Dermis lymphatic vessel endothelial cell (primary cell): ENCODE measurements at places on chromosomes 4 and X. TPM values are rescaled to one million over a fixed set of nuclear protein-coding genes. Genes with fewer than 3 reads are reported as not detected.

PGAM4 gene
- total RNA-seq, result 0.11 TPM in 1 of 2 replicates, not detected in the other

ARHGAP10 gene
- 8.9 and 9.7 TPM in 2 replicates for total RNA-seq

GJB1 gene
- total RNA-seq, result not detected in 2 replicates

FGA gene
- not detected in 2 replicates for total RNA-seq

PCSK1N gene
- 0.09 and 0.11 TPM in 2 replicates for total RNA-seq

CT83 gene
- not detected in 2 replicates for total RNA-seq

ZCCHC4 gene
- 5.9 and 6.9 TPM in 2 replicates for total RNA-seq

ACOT9 gene
- total RNA-seq, result 84.7 and 93.3 TPM in 2 replicates

CT45A1 gene
- not detected in 2 replicates for total RNA-seq

XK gene
- under 0.01 TPM in 2 replicates for total RNA-seq

NHSL2 gene
- 18.4 and 40.1 TPM in 2 replicates for total RNA-seq
